ENCODE measurements at places on chromosomes 1 and 21. TPM values are rescaled to one million over a fixed set of nuclear protein-coding genes. Genes with fewer than 3 reads are reported as not detected.

DNA sequence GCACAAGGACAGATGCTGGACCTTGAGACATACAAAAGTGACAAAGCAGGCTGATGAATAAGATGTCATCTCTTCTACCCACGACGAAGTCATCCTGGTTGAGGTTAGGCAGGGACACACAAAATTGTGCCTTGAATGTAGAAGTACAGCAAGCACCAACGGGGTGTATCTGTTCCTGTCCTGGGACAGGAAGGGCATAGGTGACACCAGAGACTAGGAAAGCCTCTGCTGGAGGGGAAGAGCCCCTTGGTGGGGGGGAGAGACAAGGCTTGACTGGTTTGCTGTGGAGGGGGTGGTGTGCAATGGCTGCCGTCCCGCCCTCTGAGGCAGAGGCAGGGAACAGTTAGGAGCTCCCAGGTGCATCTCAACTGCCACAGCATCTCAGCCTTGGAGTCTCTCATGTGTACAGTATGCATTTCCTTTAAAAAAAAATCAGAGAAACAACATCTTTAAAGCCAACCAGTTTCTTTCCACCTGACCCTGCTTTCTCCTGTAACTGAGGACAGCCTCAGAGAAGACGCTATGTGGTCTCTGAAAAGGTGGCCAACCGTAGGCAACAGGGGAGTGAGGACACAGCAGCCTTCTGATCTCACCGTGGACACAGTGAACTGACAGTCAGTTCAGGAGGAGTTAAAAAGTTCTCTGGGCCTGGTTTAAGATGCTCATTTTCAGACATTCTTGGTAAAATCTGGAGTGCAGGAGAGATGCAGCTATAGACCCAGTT lies 17.7 kb upstream of the GFI1 start:
- no peak for DNase-seq

- DNase-seq, result no peak
Measured at GRCh38 chr21:33522953-33523349, 19.0 kb downstream of the GART start.

The BTBD19 gene
- total RNA-seq, result 8.7 TPM

GRCh38 chr21:34916446-34916845 lies 132.7 kb downstream of the RUNX1 start:
- no peak for DNase-seq

The CD1C gene
- total RNA-seq, result not detected

GRCh38 chr1:234884006-234884405 lies 244.6 kb downstream of the TOMM20 start:
- no peak for DNase-seq

The LAMC2 gene
- total RNA-seq, result 14.5 TPM

- no peak for DNase-seq
Measured at GRCh38 chr1:3056641-3057040, 12.4 kb upstream of the PRDM16 start.

The OR10J1 gene
- total RNA-seq, result not detected

DNA sequence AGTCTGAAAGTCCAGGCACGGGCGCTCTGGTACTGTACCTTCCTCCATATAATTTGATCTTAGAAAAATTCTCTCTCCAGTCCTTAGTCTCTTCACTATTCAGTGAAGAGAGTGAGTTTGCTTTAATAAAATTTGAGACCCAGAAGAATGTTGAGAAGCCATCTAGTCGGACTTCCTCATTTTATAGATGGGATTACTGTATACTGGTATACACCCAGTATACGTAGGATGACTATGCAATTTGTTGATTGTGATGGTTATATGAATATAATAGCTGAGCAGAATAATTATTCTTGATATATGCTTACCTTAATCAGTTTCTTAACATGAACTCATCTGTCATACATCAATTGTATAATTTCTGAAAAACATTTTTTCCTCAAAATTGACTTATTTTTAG lies 328.0 kb upstream of the B3GALT2 start:
- no peak for DNase-seq

GRCh38 chr1:192958871-192959270 lies 100.3 kb downstream of the UCHL5 start:
- no peak for DNase-seq

GRCh38 chr1:27894521-27894920 lies 22.2 kb downstream of the THEMIS2 start:
- DNase-seq, result no peak

DNA sequence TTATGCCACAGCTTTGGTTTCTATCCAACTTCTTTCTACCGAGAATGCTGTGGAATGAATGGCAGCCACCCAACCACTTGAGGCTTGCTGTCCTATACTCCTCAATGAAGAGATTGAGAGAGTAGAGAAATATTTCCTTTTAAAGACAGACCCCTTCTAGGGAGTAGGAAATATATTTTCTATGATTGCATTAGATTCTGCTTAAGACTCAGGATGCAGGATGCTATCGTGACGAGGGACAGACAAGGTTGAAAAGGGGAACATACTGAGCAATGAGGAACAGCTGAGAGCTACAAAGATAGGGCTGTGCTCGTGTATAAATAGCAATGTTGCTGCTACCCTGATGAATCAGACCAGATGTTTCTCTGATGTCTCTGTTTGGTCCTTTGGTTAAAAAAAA lies 7.1 kb upstream of the RASAL2 start:
- DNase-seq, result no peak

The IGSF3 gene
- total RNA-seq, result 31.1 TPM

GRCh38 chr1:81634294-81634693 lies 166.4 kb upstream of the ADGRL2 start:
- no peak for DNase-seq

GRCh38 chr1:161987872-161988271 lies 35.8 kb downstream of the OLFML2B start:
- no peak for DNase-seq

DNA sequence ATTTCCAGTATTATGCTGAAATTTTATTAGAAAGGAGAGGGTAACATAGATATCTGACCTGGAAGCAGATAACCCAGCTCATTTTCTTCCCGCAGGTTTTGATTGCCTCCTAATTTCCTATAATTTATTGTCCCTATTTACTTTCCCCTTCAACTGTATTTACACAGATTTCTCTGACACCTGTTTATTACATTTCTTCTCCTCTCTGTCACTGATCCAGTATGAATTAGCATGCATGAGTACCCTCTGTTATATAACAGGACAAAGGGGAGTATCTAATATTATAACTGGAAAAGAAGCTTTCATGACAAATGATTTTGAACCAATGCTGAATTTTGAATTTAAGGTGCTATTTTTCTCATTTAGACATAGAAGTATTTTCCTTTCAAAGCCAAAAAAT lies 37.4 kb downstream of the DENND1B start:
- no peak for DNase-seq

DNA sequence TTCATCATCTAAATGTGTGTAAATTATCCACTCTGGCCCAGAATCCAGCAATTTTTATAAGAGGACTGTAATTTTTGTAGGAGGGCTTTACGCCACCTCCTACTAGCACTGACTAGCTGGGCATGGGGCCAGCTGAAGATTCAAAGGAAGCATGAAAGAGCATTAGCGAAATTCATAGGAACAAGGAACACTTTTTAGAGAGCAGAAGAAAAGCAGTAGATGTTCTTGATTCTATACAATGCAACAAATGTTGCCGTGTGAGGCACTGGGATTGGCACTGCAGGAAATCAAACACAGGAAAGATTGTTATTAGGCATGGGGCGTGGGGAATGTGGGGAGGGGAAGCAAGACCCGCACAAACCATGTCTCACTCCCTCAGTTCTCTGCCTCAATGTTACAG lies 58.4 kb upstream of the PARP1 start:
- DNase-seq, result no peak

The TCHHL1 gene
- not detected for total RNA-seq

The PCNT gene
- 28.5 TPM for total RNA-seq

DNA sequence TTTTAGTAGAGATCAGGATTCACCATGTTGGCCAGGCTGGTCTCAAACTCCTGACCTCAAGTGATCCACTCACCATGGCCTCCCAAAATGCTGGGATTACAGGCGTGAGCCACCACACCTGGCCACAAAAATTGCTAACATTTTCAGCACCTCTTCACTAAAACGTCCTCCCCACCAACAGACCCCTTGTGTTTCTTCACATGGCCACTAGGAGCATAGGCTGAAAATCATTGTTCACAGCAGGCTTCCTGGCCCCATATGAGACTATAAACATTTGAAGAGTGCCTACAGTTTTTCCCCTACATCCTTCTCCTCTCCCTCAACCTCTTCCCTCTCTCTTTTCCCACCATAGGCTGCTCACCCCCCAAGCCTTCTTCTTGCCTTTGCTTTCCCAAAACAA lies 28.0 kb upstream of the SFPQ start:
- no peak for DNase-seq

DNA sequence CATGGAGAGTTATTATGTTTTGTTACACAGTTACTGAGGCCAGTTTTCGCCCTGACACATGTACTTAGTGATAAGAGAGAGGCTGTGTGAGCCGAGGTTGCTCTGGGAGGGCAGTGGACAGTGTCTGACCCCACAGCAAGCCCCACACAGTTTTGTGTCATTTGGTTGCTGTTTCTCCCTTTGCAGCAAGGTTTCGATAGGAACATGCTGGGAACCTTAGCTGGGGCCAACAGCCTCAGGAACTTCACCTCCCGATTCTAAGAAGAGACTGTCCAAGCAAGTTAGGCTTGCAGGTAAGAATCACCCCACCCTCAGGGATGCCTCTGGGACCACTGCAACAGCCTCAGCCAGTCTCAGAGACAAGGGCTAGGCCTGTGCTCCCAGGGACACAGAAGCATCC lies 45.3 kb downstream of the PKP1 start:
- DNase-seq, result no peak

The SLC45A3 gene
- 3.7 TPM for total RNA-seq

DNA sequence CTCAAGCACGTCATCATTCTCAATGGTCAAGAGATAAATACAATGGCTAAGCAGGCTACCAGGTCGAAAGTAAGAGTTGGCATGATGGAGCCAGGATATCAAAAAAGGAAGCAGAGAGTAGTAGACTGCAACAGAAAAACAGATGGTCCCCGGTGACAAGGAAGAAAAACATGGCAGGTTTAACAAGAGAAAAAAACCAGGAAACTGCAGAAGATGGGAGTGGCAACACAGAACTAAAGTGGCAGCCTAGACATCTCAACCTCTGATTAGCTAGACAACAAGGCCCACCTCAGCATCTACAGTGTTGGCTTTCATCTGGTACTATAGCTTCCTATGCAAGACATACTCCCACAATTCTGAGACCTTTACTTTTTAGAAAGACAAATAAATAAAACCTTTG lies 3.1 kb downstream of the UBR4 start:
- DNase-seq, result no peak

The ADAMTSL4 gene
- total RNA-seq, result 48.2 TPM

The FALEC gene
- total RNA-seq, result not detected

DNA sequence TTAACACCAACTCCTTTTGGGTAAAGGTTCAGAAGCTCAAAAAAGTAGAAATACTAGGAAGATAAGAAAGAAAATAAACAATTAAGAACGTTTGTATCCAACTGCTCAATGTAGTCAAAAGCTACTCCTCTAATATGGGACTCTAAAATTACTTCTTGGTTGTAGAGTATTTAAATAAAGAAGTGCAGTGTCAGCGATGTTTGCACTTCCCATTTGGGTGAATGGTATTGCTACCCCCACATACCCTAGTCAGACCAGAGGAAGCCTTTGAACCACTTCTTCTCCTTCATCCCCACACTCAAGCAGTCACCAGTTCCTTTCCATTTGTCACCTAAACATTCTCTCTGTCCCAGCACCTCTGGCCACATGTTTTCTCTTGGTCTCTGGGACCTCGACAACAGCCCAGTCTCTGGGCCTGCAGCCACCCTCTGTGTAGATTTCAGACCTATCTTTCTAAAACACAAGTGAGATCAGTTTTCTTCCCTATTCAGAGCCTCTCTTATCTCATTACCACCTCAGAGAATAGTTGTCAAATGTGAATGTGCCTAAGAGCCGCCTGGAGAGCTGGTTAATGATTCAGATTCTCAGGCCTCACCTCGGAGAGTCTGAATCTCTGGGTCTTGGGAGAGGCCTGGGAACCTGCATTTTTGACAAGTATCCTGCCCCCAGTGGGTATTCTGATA lies 109.8 kb downstream of the OMA1 start:
- DNase-seq, result no peak

Data from ureter (tissue), 1 donor.